Pulmonary artery endothelial cell (primary cell): ENCODE measurements at places on chromosomes 5 and 9. TPM values are rescaled to one million over a fixed set of nuclear protein-coding genes. Genes with fewer than 3 reads are reported as not detected.

- DNase-seq, result no peak
Measured at GRCh38 chr5:32531885-32532520, 53.4 kb upstream of the SUB1 start.

DNA sequence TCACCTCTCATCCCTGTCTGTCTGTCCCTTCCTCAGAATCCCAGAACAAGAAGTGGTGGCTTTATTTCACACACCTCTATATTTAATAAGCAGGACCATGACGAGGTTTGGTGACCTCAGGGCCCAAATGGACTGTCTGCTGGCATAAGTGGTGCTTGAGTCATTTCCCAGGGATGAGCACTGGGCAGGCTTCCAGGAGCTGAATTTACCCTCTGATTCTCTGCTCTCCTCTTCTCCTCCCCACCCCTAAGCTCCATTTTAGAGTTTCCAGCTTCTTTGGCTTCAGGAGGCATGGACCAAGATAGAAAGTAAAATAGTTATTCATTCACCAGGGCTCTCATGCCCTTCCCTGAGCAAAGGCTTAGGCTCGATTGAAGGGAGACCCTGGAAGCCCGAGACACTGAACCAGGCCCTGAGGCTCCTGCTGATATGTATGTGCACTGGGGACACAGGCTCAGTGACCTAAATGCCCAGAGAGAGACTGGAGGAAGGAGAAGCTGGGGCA lies 69.1 kb downstream of the PPARGC1B start:
- DNase-seq, result no peak

Gene LECT2
- total RNA-seq, result not detected in 2 replicates

DNA sequence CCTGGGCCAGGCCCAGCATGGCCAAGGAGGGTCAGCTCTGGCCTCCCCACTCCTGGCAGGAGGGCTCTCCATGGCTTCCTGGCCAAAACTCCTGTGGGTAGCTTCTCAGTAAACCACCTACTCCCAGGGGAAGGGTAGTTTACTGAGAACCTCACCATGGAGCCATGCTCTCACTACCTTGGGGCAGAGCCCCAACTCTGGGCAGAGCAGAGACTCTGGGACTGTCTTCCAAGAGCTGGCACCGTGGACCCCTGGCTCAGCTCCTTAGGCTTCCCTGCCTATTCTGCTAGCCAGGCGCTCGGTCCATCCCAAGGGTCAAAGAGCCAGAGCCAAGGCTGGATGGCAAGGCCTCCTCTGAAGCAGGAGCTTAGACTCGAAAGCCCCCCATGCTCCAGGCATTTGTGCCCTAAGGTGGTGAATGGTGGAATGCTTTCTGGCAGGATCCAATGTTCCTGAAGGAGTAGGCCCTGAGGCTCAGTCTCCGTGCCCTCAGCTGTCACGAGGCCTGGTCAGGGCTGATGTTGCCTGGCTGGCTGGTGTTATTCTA lies 19.6 kb downstream of the TCF7 start:
- no peak for DNase-seq

DNA sequence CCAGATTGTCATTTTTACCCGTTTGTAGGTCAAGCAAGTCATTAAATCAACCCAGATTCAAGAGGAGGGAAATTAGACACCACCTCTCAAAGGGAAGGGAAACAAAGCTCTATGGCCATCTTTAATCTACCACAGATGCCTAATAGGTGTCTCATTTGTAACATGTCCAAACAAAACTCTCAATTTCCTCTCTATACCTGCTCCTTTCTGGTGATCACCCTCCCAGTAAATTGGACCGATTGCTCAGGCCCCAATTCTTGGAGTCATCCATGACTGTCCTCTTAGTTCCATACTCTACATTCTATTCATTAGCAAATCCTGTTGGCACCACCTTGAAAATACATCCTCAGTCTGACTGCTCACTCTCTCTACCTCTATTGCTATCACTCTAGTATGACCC lies 22.1 kb upstream of the UGCG start:
- DNase-seq, result no peak

Gene TAF11L5
- not detected in 2 replicates for total RNA-seq

DNA sequence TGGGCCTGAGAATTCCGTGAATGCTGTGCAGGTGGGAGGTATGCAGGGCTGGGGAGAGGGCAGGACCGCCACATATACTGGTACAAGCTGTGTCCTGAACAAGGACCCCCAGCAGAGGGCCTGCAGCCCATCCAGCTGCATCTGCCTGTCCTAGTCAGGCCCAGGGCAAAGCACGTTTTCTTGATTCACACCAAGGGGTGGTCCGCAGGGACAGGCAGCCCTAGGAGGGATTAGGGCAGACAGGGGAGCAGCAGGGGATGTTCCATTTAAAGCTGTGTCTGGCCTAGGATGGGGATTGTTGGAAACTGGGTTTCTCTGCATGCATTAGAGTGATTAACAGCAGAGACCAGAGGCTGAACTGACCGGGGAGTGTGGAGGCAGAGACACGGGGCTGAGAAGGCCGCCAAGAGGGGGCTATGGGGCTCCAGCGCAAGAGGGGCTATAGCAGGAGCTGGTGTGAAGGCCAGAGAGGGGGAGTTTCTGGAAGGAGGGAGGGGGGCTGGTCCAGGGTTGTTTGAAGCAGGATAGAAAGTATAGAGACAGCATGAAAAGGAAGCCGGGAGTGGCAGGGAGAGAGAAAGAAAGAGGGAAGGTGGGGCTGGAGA lies 2.7 kb downstream of the GRM6 start:
- DNase-seq, result no peak

DNA sequence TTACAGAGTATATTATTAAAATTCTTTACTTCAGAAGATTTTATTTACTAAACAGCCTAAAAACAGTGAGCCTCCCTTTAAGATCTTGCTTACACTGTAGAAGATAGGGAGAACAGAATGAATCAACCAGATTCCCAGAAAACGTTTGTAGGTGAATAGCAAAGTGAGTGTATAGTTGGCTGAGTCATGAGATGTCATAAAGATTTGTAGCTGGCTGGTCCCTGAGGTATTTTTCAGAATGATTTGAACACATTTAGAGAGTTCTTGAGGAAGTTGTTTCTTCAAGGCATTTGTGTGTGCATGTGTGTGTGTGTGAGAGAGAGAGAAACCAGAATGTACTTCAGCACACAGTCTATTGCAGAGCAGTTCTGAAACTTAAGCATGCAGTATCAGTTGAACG lies 159.4 kb upstream of the PRR16 start:
- no peak for DNase-seq

DNA sequence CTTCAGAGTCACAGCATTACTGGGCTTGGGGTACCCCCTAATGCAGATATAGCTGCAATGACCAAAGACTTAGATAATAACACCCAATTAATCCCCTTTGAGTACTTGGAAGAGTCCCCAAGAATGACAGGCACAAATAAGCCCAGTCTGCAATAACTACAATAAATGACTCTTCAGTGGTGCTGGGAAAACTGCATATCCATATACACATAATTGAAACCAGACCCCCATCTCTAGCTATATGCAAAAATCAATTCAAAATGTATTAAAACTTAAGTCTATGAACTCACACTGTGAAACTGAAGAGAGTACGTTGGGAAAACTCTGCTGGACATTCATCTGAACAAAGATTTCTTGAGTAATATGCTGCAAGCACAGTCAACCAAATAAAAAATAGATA lies 422.5 kb downstream of the CDH18 start:
- no peak for DNase-seq

GRCh38 chr5:18281947-18282581 lies 647.8 kb downstream of the TAF11L14 start:
- DNase-seq, result no peak
